ENCODE measurements at places on chromosomes 4 and X. TPM values are rescaled to one million over a fixed set of nuclear protein-coding genes. Genes with fewer than 3 reads are reported as not detected.

DNA sequence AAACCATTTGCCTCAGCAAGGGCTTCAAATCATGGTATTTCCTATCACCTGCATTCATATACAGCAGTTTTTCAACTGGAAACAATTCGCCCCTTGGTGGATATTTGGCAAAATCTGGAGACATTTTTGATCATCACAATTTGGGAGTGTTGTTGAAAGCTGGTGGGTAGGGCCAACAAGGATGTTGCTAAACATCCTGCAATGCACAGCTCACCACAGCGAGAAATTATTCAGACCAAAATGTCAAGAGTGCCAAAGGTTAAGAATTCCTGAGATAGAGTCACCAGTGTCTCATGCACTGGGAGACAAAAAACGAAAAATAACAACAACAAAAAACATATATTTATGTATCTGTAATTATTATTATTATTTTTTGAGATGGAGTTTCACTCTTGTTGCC is 435.2 kb upstream of the CTSO start:
- peak; percentile 53 for DNase-seq

DNA sequence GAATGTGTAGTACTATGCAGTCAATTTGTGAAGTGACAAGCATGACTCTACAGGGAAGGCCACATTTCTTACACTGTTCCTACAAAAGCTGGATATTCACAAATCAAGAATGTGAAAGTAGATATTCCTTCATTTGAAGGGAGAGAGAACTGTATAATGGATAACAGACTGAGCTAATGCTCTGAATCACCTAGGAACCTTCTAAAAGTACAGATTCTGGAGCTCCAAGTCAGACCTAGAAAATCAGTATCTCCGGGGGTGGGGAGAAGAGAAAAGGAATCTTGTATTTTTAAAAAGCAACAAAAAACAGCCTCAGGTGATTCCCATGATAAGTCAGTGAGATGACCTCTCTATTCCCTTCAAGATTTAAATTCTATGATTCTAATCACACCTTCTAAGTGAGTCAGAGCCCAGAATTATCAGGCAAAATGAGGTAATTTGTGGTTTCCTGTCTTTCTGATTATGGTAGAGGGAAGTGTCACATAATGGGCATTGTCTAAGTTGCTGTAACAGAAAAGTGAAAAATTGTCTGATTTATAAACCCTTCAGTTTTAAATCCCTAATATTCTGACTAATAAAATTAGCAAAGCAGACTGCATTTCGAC is 80.9 kb downstream of the IL21 start:
- DNase-seq: no peak

GRCh38 chr4:4754641-4755040 is 104.8 kb upstream of the MSX1 start:
- DNase-seq: no peak

The SETD7 gene
- total RNA-seq: 23.0 TPM

The P2RY4 gene
- not detected for total RNA-seq

GRCh38 chr4:94171616-94172015 is 36.0 kb upstream of the SMARCAD1 start:
- no peak for DNase-seq
